Melanocyte of skin (primary cell): ENCODE measurements at places on chromosomes 11 and 22. TPM values are rescaled to one million over a fixed set of nuclear protein-coding genes. Genes with fewer than 3 reads are reported as not detected.

The MOGAT2 gene
- total RNA-seq: not detected in 2 replicates

The ATF4 gene
- total RNA-seq: 70.2 and 114 TPM in 2 replicates

The SEC14L6 gene
- not detected in 2 replicates for total RNA-seq

The SLC15A3 gene
- total RNA-seq: 7.6 and 18.9 TPM in 2 replicates

The LIF gene
- total RNA-seq: not detected in 2 replicates

The SCARF2 gene
- total RNA-seq: 7.1 and 16.3 TPM in 2 replicates

The TIMM10 gene
- 64.6 and 72.9 TPM in 2 replicates for total RNA-seq

The C2CD2L gene
- 7.2 and 9.5 TPM in 2 replicates for total RNA-seq

The RCE1 gene
- 17.4 and 18.3 TPM in 2 replicates for total RNA-seq

The IGSF9B gene
- total RNA-seq: under 0.01 TPM in 1 of 2 replicates, not detected in the other

The CHKA gene
- total RNA-seq: 34.9 and 36.5 TPM in 2 replicates

The SAA2 gene
- not detected in 2 replicates for total RNA-seq

The MAP6 gene
- total RNA-seq: 0.15 and 0.33 TPM in 2 replicates

The CCDC116 gene
- total RNA-seq: 0.33 and 0.62 TPM in 2 replicates

The JRKL gene
- 7.0 and 8.3 TPM in 2 replicates for total RNA-seq

The OR4P4 gene
- not detected in 2 replicates for total RNA-seq

The OR8B12 gene
- not detected in 2 replicates for total RNA-seq

The SCN2B gene
- total RNA-seq: not detected in 2 replicates

The USP2 gene
- total RNA-seq: 0.73 and 1.0 TPM in 2 replicates

The MSANTD4 gene
- 27.3 and 31.9 TPM in 2 replicates for total RNA-seq

The MRGPRX4 gene
- 0.15 TPM in 1 of 2 replicates, not detected in the other for total RNA-seq

The GAL gene
- not detected in 2 replicates for total RNA-seq

The CNGA4 gene
- not detected in 2 replicates for total RNA-seq

The GAS2 gene
- total RNA-seq: 2.0 and 2.9 TPM in 2 replicates

The MS4A6A gene
- not detected in 2 replicates for total RNA-seq

The TTLL1 gene
- 15.5 and 16.7 TPM in 2 replicates for total RNA-seq

The VPREB1 gene
- not detected in 2 replicates for total RNA-seq

The SLC7A4 gene
- 2.9 and 4.3 TPM in 2 replicates for total RNA-seq

The ROM1 gene
- total RNA-seq: 1.0 and 1.8 TPM in 2 replicates

The DEUP1 gene
- not detected in 2 replicates for total RNA-seq

The SLCO2B1 gene
- 0.93 and 5.3 TPM in 2 replicates for total RNA-seq

The RFPL2 gene
- total RNA-seq: 18.5 and 29.6 TPM in 2 replicates

The IL10RA gene
- 0.34 and 0.36 TPM in 2 replicates for total RNA-seq

The OR2AT4 gene
- total RNA-seq: under 0.01 and 0.73 TPM in 2 replicates

The UPK3A gene
- not detected in 2 replicates for total RNA-seq

The KRTAP5-8 gene
- not detected in 2 replicates for total RNA-seq

The CTSF gene
- 28.3 and 31.8 TPM in 2 replicates for total RNA-seq

The OR5P2 gene
- total RNA-seq: not detected in 2 replicates

The OSBP2 gene
- 2.6 and 2.7 TPM in 2 replicates for total RNA-seq

The CSNK2A3 gene
- total RNA-seq: 2.6 and 4.0 TPM in 2 replicates

The TNNT3 gene
- total RNA-seq: not detected in 2 replicates

The MGAT3 gene
- total RNA-seq: under 0.01 TPM in 1 of 2 replicates, not detected in the other

The SPECC1L gene
- 23.1 and 31.6 TPM in 2 replicates for total RNA-seq

The OR8A1 gene
- total RNA-seq: not detected in 2 replicates

The DENND5A gene
- 104 and 148 TPM in 2 replicates for total RNA-seq

The TMEM80 gene
- total RNA-seq: 15.1 and 17.1 TPM in 2 replicates

The CARD18 gene
- not detected in 2 replicates for total RNA-seq

The ANO5 gene
- 11.6 and 12.0 TPM in 2 replicates for total RNA-seq
